ENCODE measurements at places on chromosomes 4 and X. TPM values are rescaled to one million over a fixed set of nuclear protein-coding genes. Genes with fewer than 3 reads are reported as not detected.

The YY2 gene
- 0.12 TPM for polyA plus RNA-seq

The HTRA3 gene
- polyA plus RNA-seq = not detected

The VSIG4 gene
- polyA plus RNA-seq = 25.1 TPM

The RNF212 gene
- 0.17 TPM for polyA plus RNA-seq

The KLB gene
- not detected for polyA plus RNA-seq

The RNF128 gene
- not detected for polyA plus RNA-seq

DNA sequence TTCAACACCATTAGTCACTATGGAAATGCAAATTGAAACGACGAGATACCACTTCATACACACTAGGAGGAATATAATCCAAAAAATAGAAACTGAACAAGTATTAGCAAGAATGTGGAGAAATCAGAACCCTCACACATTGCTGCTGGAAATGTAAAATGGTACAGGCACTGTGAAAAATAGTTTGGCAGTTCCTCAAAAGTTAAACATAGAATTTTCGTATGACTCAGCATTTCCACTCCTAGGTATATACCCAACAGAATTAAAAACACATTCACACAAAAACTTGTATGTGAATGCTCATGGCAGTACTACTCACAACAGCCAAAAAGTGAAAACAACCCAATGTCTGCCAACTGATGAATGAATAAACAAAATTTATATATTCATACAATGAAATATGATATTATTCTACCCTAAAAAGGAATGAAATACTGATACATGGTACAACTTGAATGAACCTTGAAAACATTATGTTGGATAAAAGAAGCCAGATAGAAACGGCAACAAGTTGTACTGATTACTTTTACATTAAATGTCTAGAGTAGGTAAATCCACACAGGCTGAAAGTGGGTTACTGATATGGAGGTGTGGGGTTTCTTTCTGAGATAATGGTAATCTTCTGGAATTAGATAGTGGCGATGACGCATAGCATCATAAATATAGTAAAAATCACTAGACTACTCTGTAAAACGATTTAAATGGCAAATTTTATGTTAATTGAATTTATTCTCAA, 22.3 kb downstream of the TEC start:
- peaks cover 29% of the 10 kb centered on the region for H3K4me1 ChIP-seq
- H3K27ac ChIP-seq = no peak overlapping the region
- no peak overlapping the region for H3K4me3 ChIP-seq
- no peaks in the 10 kb centered on the region for H3K27me3 ChIP-seq

GRCh38 chrX:17369309-17369708, 5.7 kb upstream of the NHS start:
- H3K4me1 ChIP-seq = no peaks in the 10 kb centered on the region
- no peak overlapping the region for H3K27ac ChIP-seq
- no peak for DNase-seq
- H3K4me3 ChIP-seq = no peak overlapping the region
- H3K36me3 ChIP-seq = no peaks in the 10 kb centered on the region

DNA sequence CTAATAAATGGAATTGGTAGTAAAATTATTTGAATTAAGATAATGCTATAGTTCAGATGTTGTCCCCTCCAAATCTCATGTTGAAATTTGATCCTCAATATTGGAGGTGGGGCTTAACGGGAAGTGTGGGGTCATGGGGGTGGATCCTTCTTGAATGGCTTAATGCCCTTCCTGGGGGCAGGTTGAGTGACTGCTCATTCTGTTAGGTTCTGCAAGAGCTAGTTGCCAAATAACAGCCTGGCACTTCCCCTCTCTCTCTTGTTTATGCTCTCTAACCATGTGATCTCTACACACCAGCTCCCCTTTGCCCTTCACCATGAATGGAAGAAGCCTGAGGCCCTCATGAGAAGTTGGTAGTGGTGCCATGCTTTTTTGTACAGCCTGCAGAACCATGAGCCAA, 724.8 kb upstream of the FTHL17 start:
- H3K4me3 ChIP-seq = no peak overlapping the region
- no peaks in the 10 kb centered on the region for H3K27me3 ChIP-seq
- no peaks in the 10 kb centered on the region for H3K36me3 ChIP-seq

- no peaks in the 10 kb centered on the region for H3K36me3 ChIP-seq
- no peak for DNase-seq
- no peak overlapping the region for H3K4me3 ChIP-seq
- no peak overlapping the region for H3K27ac ChIP-seq
- no peaks in the 10 kb centered on the region for H3K4me1 ChIP-seq
- H3K27me3 ChIP-seq = no peaks in the 10 kb centered on the region
These were observed 80.1 kb downstream of the TLL1 start for GRCh38 chr4:165953181-165953580.

DNA sequence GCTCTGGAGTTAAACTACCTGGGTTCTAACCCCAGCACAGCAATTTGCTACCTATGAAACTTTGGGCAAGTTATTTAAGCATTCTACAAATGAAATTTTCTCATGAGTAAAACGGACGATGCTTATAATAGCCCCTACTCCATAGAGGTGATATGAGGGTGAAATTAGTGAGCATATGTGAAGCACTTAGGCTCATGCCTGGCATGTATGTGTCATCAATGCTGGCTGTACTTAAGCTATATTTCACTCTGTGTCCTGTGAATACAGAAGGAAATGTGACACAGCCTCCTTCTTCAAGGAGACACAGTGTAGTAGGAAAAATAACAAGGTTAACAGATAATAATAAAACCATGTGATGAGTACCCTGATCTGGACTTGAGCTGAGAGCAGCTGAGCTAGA, 20.4 kb upstream of the FMR1NB start:
- H3K27me3 ChIP-seq = no peaks in the 10 kb centered on the region
- no peak overlapping the region for H3K4me3 ChIP-seq

GRCh38 chr4:40316782-40317635, 18.1 kb upstream of the CHRNA9 start:
- H3K27ac ChIP-seq = peak overlapping the region; percentile 92
- peak; percentile 94 for DNase-seq
- H3K4me1 ChIP-seq = peaks cover 30% of the 10 kb centered on the region
- no peaks in the 10 kb centered on the region for H3K27me3 ChIP-seq
- H3K36me3 ChIP-seq = no peaks in the 10 kb centered on the region
- H3K4me3 ChIP-seq = peak overlapping the region; percentile 20

GRCh38 chrX:153854702-153855101, 24.4 kb upstream of the PDZD4 start:
- H3K27ac ChIP-seq = no peak overlapping the region
- H3K4me1 ChIP-seq = no peaks in the 10 kb centered on the region
- DNase-seq = no peak
- no peaks in the 10 kb centered on the region for H3K36me3 ChIP-seq
- no peak overlapping the region for H3K4me3 ChIP-seq
- H3K27me3 ChIP-seq = peaks cover 10% of the 10 kb centered on the region

DNA sequence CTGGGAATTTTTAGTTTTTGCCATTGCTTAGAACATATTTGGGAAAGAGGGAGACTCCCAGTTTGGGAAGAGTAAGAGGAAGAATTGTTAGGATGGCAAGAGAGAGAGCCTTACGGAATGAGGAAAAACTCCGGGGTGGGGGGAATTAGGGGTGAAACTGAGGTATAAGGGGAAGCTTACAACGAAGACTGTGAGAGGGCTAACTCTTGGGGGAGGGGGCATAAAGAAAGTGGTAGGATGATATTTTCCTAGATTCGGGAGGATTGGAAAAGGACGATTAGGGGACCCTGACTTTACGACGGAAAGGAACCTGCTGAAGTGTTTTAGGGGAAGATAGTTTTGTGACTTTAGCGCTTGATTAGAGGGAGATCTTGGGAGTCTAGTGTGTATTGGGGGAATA, 86.2 kb upstream of the HPRT1 start:
- DNase-seq = no peak
- peaks cover 9% of the 10 kb centered on the region for H3K4me1 ChIP-seq
- no peaks in the 10 kb centered on the region for H3K36me3 ChIP-seq
- H3K27ac ChIP-seq = peak overlapping the region; percentile 96
- peak overlapping the region; percentile 96 for H3K4me3 ChIP-seq
- no peaks in the 10 kb centered on the region for H3K27me3 ChIP-seq

DNA sequence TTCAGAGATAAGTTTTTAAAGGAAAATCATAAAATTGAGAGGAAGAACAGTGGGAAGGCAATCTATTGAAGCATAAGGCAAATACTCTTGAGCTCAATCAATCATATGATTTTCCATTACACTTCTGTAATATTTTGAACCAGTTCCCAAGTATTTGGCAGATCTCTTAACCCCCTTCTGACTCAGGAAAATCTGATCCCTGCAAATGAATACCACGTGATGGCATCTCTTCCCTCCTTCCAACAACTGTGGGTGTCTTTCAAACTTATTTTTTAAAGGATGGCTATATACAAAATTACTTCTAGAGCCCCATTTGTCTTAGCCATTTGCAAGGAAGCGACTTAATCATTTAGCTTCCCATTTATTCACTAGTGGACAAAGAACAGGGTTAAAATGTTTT, 41.9 kb downstream of the AMOT start:
- DNase-seq = no peak
- no peaks in the 10 kb centered on the region for H3K27me3 ChIP-seq
- H3K36me3 ChIP-seq = no peaks in the 10 kb centered on the region
- no peak overlapping the region for H3K27ac ChIP-seq

DNA sequence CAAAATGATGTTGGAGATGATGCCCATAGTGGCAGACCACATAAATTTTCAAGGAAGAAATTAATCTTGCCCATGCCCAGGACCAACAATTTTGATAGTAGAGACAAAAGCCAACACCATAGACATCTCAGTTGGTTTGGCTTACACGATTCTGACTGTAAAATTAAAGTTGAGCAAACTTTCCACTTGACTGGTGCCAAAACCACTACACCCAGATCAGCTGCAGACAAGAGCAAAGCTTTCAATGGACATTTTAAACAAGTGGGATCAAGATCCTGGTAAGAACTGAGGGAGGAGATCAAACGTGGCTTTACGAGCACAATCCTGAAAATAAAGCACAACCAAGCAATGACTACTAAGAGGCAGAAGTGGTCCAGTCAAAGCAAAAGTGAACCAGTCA, 90.7 kb downstream of the PAPSS1 start:
- no peak overlapping the region for H3K4me3 ChIP-seq
- H3K27me3 ChIP-seq = no peaks in the 10 kb centered on the region
- DNase-seq = no peak
- no peak overlapping the region for H3K27ac ChIP-seq
- no peaks in the 10 kb centered on the region for H3K4me1 ChIP-seq

GRCh38 chrX:153628665-153629064, 18.3 kb upstream of the DUSP9 start:
- H3K4me1 ChIP-seq = no peaks in the 10 kb centered on the region
- no peak overlapping the region for H3K4me3 ChIP-seq
- no peak for DNase-seq
- no peak overlapping the region for H3K27ac ChIP-seq

DNA sequence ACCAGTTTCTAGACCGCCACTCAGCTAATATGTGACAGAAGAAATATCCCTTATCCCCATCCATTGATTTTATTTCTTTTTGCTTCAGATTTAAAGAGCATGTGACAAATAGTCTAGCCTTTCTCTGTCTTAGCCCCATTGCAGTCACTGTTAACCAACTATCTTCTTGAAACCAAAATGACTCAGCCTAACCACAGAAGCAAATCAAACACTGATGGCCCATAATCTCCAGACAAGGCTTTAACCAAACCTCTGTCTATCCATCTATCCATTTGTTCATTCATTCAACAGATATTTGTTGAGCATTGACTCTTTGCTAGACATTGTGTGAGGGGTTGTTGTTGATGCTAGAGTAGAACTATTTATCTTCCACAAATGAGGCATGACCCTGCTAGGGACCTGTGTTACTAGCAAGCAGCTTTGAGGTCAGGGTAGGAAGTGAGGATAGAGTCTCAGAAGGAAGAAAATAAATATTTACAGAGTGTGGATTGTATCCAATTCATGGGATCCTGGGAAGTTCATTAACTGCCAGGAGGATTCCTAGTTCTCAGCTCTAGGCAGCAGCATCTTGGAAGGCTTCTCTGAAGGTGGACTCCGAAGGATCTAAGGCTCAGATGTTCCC, 22.5 kb downstream of the HNRNPH2 start:
- H3K27me3 ChIP-seq = no peaks in the 10 kb centered on the region
- no peaks in the 10 kb centered on the region for H3K36me3 ChIP-seq
- no peak for DNase-seq
- no peak overlapping the region for H3K4me3 ChIP-seq
- H3K27ac ChIP-seq = no peak overlapping the region

DNA sequence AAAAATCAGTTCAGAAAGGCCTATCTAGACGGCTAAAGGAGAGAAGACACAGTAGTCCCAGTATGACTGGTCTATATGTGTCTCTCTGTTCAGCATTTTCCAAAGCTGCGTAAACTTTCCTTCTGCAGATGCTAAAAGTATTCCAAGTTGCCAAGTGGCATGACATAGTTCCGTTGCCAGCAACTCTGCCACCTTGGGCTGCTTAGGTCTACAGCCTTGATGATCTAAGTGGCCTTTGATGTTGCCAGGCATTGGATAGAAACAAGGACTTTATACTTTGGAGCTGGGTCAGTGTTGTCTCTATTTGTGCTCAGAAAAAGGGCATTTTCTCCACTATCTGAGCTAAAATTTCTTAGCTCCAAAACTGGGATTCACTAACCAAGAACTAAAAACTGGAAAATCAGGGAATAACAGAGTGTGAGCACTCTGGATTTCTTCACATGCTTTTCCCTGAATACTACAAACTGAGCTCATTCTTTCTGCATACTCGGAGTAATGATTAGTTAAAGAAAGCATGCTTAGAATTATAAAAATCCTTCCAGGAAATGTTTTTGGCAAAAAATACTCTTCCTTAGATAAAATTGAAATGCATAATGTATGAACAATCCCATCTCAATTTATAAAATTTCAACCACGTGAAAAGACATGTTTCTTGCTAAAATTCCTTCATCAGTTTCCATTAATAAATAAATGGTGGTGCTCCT, 191.4 kb downstream of the ADAMTS3 start:
- H3K27ac ChIP-seq = no peak overlapping the region
- DNase-seq = no peak
- H3K36me3 ChIP-seq = no peaks in the 10 kb centered on the region
- no peaks in the 10 kb centered on the region for H3K4me1 ChIP-seq
- H3K4me3 ChIP-seq = no peak overlapping the region
- no peaks in the 10 kb centered on the region for H3K27me3 ChIP-seq

GRCh38 chrX:1883772-1884171, 268.9 kb downstream of the ASMT start:
- no peak for DNase-seq
- H3K4me1 ChIP-seq = no peaks in the 10 kb centered on the region
- no peak overlapping the region for H3K4me3 ChIP-seq
- no peaks in the 10 kb centered on the region for H3K36me3 ChIP-seq
- no peak overlapping the region for H3K27ac ChIP-seq

DNA sequence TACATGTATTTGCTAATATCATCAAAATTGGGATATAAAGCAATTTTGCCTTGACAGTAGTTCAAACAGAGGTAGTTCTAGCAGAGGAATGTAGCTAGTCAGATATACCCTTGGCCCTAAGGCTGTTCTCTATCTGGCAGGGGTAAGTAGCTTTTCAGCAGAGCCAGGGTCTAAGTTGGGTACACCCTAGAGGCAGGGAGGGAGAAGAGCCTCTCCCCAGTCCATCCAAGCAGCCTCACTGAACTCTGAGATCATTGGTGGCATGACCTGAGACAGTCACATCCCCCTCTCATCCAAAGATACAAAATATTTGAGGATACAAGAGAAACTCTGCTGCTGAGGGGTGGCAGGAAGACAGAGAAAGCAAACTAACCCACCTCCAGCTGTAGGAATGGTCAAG, 343.7 kb downstream of the DHX15 start:
- no peaks in the 10 kb centered on the region for H3K27me3 ChIP-seq
- H3K4me1 ChIP-seq = no peaks in the 10 kb centered on the region
- H3K36me3 ChIP-seq = no peaks in the 10 kb centered on the region
- no peak overlapping the region for H3K27ac ChIP-seq
- DNase-seq = no peak

- no peaks in the 10 kb centered on the region for H3K27me3 ChIP-seq
- DNase-seq = peak; percentile 61
- peak overlapping the region; percentile 42 for H3K27ac ChIP-seq
- H3K4me1 ChIP-seq = peaks cover 18% of the 10 kb centered on the region
- no peaks in the 10 kb centered on the region for H3K36me3 ChIP-seq
- H3K4me3 ChIP-seq = no peak overlapping the region
These were observed 268.8 kb upstream of the RASGEF1B start for GRCh38 chr4:81740487-81740886.

Data from CD14-positive monocyte (primary cell).